ENCODE measurements at places on chromosomes 6 and 20. TPM values are rescaled to one million over a fixed set of nuclear protein-coding genes. Genes with fewer than 3 reads are reported as not detected.
A peak's percentile ranks its signal among the peaks of the same experiment; 100 is the strongest.

The B3GAT2 gene
- total RNA-seq: not detected

- H3K4me1 ChIP-seq: no peaks in the 10 kb centered on the region
- no peak for DNase-seq
- no peaks in the 10 kb centered on the region for H3K36me3 ChIP-seq
- no peak overlapping the region for H3K4me3 ChIP-seq
- no peak overlapping the region for H3K27ac ChIP-seq
- H3K27me3 ChIP-seq: no peaks in the 10 kb centered on the region
Measured at GRCh38 chr6:166145751-166146150, 21.9 kb downstream of the TBXT start.

DNA sequence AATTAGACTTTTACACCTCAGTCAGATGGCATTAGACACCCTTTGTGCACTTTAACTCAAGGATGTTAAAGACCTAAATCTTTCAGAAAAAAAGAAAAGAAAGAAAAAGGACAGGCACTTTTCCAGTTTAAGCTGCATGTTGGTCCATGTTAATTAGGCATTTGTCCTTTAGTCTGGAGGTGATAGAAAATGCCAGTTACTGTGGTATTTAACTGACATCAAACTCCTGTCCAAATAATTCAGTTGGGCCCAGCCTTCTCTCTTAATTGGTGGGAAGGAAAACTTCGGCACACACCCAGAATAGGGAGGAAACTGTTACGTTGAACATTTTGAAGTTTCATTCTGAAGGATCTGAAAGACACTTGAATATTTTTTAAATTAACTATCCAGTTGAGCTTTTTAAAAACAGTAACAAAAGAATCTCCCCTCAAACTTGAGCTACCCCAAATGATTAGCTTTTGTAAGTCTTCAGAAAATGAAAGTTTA is 30.3 kb downstream of the RREB1 start:
- H3K36me3 ChIP-seq: no peaks in the 10 kb centered on the region
- DNase-seq: no peak
- H3K4me1 ChIP-seq: peaks cover 93% of the 10 kb centered on the region
- no peak overlapping the region for H3K4me3 ChIP-seq
- peak overlapping the region; percentile 99 for H3K27ac ChIP-seq
- no peaks in the 10 kb centered on the region for H3K27me3 ChIP-seq

DNA sequence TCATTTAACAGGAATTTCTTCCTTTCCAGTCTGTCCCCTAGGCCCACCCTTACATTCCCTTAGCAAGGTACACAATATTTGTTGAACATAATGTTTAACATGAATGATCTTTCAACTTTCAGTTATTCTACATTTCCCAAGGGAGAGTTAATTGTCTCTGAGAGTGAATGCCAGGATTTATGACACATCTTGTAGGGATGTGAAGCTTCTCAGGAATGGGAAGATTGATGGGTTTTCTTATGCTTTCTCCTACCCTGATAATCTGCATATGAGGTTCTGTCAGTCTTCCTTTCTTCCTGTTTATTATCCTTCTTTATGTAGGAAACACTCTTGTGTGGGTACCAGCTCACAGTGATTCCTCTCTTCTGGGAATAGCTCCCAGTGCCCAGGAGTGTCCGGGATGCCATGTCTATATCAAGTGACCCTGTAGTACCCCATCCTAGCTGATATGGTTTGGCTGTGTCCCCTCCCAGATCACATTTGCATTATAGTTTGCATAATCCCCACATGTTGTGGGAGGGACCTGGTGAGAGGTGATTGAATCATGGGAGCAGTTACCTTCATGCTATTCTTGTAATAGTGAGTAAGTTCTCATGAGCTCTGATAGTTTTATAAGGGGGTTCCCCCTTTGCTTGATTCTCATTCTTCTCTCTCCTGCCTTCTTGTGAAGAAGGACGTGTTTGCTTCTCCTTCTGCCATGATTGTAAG is 7.1 kb upstream of the FYN start:
- no peak overlapping the region for H3K4me3 ChIP-seq
- H3K36me3 ChIP-seq: no peaks in the 10 kb centered on the region
- H3K4me1 ChIP-seq: no peaks in the 10 kb centered on the region
- DNase-seq: no peak
- H3K27ac ChIP-seq: no peak overlapping the region

GRCh38 chr6:156517088-156517487 is 260.1 kb upstream of the ARID1B start:
- no peak overlapping the region for H3K27ac ChIP-seq
- no peaks in the 10 kb centered on the region for H3K27me3 ChIP-seq
- H3K36me3 ChIP-seq: no peaks in the 10 kb centered on the region
- DNase-seq: peak; percentile 29
- no peak overlapping the region for H3K4me3 ChIP-seq

The HTR1E gene
- not detected for total RNA-seq

The LAMA2 gene
- total RNA-seq: 54.5 TPM

DNA sequence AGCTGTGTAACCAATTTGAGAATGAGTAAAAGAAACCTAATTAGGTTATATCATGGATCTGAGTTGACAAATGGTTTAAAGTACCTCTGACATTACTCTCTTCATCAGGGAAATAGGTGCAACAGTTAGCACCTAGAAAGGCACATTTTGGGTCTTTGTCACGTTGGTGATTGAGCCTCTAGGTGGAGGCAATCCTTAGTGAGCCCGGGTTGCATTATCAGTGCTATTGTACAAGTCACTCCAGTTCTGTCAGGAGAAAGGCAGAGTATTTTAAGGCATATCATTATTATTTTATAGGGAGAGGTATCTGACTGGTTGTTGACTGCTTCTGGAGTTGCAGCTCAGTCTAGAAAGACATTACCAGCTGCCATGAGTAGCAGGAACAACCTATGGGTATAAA is 54.9 kb downstream of the TRIM27 start:
- DNase-seq: no peak
- H3K27ac ChIP-seq: no peak overlapping the region
- no peaks in the 10 kb centered on the region for H3K27me3 ChIP-seq
- no peak overlapping the region for H3K4me3 ChIP-seq

- no peak overlapping the region for H3K27ac ChIP-seq
- H3K27me3 ChIP-seq: no peaks in the 10 kb centered on the region
- H3K4me3 ChIP-seq: no peak overlapping the region
- no peaks in the 10 kb centered on the region for H3K36me3 ChIP-seq
- H3K4me1 ChIP-seq: peaks cover 8% of the 10 kb centered on the region
- DNase-seq: no peak
Measured at GRCh38 chr6:78835817-78836216, 31.5 kb upstream of the IRAK1BP1 start.

- H3K27me3 ChIP-seq: no peaks in the 10 kb centered on the region
- H3K36me3 ChIP-seq: peaks cover 59% of the 10 kb centered on the region
Measured at GRCh38 chr6:17831135-17831534, 124.4 kb upstream of the NUP153 start.

The ZNF334 gene
- 12.8 TPM for total RNA-seq

The CEP162 gene
- total RNA-seq: 12.1 TPM

GRCh38 chr6:157637941-157638662 is 184.9 kb upstream of the SNX9 start:
- H3K27ac ChIP-seq: no peak overlapping the region
- H3K4me1 ChIP-seq: no peaks in the 10 kb centered on the region
- peaks cover 5% of the 10 kb centered on the region for H3K36me3 ChIP-seq
- DNase-seq: no peak
- no peaks in the 10 kb centered on the region for H3K27me3 ChIP-seq
- no peak overlapping the region for H3K4me3 ChIP-seq

The OR2B6 gene
- not detected for total RNA-seq

GRCh38 chr6:135586844-135587243 is 89.3 kb upstream of the AHI1 start:
- H3K36me3 ChIP-seq: no peaks in the 10 kb centered on the region
- no peaks in the 10 kb centered on the region for H3K27me3 ChIP-seq
- DNase-seq: no peak
- no peaks in the 10 kb centered on the region for H3K4me1 ChIP-seq
- no peak overlapping the region for H3K27ac ChIP-seq

The NMBR gene
- not detected for total RNA-seq

DNA sequence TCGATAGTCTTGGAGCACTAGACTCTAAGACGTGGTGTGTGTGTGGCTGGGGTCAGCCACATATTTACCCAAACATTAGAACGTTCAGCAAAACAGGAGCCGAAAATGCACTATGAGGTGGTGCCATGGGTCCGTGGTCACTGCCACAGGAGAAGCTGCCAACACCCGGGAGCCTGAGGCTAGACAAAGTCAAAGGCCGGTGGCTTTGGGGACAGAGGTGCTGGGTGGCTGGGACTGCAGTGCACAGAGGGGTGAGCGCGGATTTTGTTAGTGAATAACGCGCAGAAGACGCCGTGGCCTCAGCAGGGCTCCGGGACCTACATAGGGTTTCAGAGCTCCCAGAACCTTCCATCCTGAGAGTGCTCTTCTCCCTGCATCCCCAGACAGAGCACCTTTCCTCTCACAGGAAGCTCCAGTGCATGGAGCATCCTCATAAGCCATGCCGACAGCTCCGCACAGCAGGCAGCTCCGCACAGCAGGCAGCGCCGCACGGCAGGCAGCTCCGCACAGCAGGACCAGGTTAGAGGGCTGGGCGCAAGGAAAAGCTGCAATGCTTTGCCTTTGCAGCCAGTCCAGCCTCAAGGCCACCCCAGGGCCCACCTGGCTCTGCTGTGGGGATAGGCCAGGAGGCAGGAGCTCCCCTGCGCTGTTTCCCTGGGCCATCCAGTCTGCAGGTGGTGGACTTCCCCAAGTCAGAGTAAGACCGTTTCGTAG is 304.1 kb downstream of the TAF4 start:
- no peak for DNase-seq
- H3K27me3 ChIP-seq: no peaks in the 10 kb centered on the region
- H3K4me3 ChIP-seq: no peak overlapping the region
- no peaks in the 10 kb centered on the region for H3K4me1 ChIP-seq
- no peaks in the 10 kb centered on the region for H3K36me3 ChIP-seq

- DNase-seq: no peak
- no peak overlapping the region for H3K27ac ChIP-seq
- no peak overlapping the region for H3K4me3 ChIP-seq
- peaks cover 38% of the 10 kb centered on the region for H3K36me3 ChIP-seq
Measured at GRCh38 chr6:30611150-30611855, 5.7 kb downstream of the PPP1R10 start.

The PPP1R16B gene
- total RNA-seq: 11.0 TPM

- no peaks in the 10 kb centered on the region for H3K27me3 ChIP-seq
- DNase-seq: no peak
- peak overlapping the region; percentile 76 for H3K27ac ChIP-seq
- H3K4me3 ChIP-seq: no peak overlapping the region
- no peaks in the 10 kb centered on the region for H3K36me3 ChIP-seq
- H3K4me1 ChIP-seq: peaks cover 19% of the 10 kb centered on the region
Measured at GRCh38 chr6:2795956-2796355, 30.8 kb downstream of the WRNIP1 start.

The MEP1A gene
- total RNA-seq: not detected

DNA sequence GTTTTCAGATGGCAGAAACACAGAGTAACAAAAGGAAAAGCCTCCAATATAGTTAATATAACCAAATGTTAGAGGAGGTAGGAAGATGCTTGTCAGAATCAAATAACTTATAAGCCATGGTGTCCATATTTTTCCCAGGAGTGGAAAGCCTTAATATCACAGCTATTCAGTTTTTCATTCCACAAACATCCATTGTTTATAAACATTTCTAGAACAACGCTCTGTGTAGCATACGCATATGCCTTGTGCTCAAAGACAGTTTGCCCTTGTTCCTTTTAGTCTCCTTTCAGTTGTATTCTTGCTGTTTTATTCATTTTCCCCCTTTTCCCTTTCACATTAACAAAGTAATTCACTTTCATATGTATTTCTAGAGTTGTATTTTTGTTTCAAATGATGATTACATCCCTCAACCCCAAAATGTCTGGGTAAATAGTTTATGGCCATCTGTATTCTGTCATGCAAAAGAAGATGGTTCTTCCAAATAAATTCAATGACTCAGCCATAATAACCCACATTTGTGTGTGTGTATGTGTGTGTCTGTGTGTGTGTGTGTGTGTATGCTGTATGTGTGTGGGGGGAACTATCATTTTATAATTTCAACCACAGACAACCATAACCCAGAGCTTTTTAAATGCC is 455.7 kb upstream of the SOX4 start:
- DNase-seq: peak; percentile 36
- no peaks in the 10 kb centered on the region for H3K27me3 ChIP-seq
- H3K4me3 ChIP-seq: no peak overlapping the region
- no peaks in the 10 kb centered on the region for H3K36me3 ChIP-seq

DNA sequence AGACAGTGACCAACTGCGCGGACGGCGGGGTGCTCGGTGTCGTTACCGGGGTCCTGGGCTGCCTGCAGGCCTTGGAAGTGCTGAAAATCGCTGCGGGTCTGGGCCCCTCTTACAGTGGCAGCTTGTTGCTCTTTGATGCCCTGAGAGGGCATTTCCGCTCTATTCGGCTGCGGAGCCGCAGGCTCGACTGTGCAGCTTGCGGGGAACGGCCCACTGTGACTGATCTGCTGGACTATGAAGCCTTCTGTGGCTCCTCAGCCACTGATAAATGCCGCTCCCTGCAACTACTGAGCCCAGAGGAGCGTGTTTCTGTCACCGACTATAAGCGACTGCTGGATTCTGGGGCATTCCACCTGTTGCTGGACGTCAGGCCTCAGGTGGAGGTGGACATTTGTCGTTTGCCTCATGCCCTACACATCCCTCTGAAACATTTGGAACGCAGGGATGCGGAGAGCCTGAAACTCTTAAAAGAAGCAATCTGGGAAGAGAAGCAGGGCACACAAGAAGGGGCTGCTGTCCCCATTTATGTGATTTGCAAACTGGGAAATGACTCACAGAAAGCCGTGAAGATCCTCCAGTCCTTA is 1.0 kb downstream of the MOCS3 start:
- no peaks in the 10 kb centered on the region for H3K27me3 ChIP-seq
- no peak for DNase-seq
- peak overlapping the region; percentile 93 for H3K4me3 ChIP-seq
- peaks cover 15% of the 10 kb centered on the region for H3K36me3 ChIP-seq

DNA sequence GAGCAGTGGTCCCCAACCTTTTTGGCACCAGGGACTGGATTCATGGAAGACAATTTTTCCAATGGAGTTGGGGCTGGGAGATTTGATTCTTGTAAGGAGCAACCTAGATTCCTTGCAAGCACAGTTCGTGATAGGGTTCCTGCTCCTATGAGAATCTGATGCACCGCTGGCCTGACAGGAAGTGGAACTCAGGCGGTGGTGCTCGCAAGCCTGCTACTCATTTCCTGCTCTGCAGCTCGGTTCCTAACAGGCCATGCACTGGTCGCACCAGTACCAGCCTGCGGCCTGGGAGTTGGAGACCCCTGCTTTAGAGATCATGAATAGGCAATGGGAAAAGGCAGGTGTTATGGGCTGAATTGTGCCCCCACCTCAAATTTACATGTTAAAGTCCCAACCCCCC is 131.2 kb downstream of the PFDN4 start:
- no peak overlapping the region for H3K27ac ChIP-seq
- H3K4me3 ChIP-seq: no peak overlapping the region
- H3K36me3 ChIP-seq: no peaks in the 10 kb centered on the region
- no peak for DNase-seq
